ENCODE measurements at places on chromosomes 16 and 17.

GRCh38 chr16:2768403-2769089 lies 8.5 kb downstream of the ELOB start:
- DNase-seq, result no peak

DNA sequence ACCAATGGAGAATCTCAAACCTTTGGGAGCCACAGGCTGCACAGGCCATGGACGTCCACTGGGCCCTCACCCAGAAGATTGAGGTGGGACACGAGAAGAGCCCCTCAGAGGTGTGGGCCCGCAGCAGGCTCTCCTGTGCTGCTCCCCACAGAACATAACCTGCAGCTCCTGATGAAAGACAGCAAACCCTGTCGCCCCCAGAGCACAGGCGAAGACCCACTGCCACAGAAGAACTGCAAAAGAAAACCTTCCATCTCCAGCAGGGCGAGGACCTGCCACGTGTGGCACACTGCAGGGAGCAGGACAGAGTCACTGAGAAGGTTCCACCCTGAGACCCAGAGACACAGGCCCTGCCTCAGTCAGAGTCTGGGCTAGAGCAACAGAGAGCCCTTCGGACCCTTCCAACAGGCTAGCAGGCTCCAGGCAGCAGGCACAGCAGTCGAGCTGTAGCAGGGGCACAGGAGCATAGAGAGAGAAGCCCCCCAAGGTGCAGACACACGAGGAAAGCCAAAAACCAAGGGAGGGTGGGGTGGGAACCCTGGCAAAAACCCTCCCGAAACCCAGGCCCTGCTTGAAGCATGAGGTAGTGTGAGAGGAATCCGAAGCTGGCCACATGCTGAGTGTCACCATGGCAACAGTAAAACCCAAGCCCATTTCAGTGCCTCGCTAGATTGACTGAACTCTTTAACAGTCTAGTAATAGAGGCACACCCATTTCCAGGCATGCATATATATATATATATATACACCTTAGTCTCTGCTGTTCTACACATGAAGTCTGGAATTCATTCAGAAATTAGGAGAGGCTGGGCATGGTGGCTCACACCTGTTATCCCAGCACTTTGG lies 60.0 kb upstream of the CHMP6 start:
- no peak for DNase-seq

GRCh38 chr17:60960398-60961065 lies 282.9 kb downstream of the BCAS3 start:
- no peak for DNase-seq

GRCh38 chr17:6910987-6911603 lies 79.6 kb upstream of the TEKT1 start:
- DNase-seq, result no peak

- no peak for DNase-seq
Observed at GRCh38 chr16:52293204-52293603, 253.7 kb downstream of the TOX3 start.
